ENCODE measurements at places on chromosomes 11 and 22.

DNA sequence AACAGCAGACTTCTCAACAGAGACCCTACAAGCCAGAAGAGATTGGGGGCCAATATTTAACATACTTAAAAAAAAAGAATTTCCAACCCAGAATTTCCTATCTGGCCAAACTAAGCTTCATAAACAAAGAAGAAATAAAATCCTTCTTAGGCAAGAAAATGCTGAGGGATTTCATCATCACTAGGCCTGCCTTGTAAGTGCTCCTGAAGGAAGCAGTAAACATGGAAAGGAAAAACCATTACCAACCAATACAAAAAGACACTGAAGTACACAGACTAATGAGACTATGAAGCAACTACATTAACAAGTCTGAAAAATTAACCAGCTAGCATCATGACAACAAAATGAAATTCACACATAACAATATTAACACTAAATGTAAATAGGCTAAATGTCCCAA lies 947.9 kb upstream of the CHORDC1 start:
- DNase-seq = no peak

GRCh38 chr11:118917481-118918127 lies 8.1 kb downstream of the BCL9L start:
- DNase-seq = peak; percentile 50

GRCh38 chr11:121270001-121270678 lies 22.4 kb upstream of the SC5D start:
- no peak for DNase-seq

DNA sequence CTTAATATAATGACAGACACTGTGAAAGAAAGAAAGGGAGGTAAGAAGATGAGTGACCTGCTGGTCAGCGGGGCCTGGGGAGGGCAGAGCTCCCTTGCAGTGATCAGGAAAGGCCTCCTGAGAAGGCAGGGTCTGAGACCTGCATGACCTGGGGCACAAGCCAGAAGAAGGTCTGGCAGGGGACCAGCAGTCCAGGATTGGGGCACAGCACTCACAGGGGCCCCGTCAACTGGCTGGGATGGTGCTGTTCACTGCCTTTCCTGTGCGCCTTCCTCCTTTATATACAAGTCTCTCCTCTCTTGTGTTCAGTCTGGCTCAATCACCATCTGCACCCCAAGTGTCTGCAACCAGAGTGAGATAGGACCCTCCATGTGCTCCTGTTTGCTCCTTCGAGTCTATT lies 22.2 kb upstream of the SCARF2 start:
- no peak for DNase-seq

DNA sequence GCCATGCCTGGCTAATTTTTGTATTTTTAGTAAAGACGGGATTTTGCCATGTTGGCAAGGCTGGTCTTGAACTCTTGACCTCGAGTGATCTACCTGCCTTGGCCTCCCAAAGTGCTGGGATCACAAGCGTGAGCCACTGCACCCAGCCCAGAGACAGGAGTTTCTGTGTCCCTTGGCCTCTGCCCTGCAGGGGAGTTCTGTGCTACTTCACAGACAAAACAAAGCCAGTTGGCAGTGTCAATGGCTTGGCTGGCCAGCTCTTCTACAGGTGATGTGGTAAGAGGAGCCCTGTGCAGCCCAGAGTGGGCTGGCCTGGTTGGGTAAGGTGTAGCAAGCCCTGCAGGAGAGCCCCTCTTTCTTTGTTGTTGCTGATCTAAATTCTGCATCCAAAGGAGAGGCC lies 60.5 kb upstream of the SHISAL1 start:
- DNase-seq = no peak

DNA sequence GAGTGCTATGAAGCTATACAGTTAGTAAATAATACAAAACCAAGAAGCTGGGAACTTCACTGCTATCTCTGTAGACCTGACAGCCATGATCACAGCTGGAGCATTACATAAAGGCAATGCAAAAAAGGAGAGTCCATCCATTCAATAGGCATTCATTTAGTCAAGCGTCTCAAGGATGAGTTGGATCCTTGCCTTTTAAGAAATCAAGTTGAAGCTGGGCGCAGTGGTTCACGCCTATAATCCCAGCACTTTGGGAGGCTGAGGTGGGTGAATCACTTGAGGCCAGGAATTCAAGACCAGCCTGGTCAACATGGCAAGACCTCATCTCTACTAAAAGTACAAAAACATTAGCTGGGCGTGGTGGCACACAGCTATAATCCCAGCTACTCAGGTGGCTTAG lies 48.1 kb upstream of the ALKBH3 start:
- no peak for DNase-seq

GRCh38 chr11:108775324-108775723 lies 110.5 kb downstream of the DDX10 start:
- DNase-seq = no peak

DNA sequence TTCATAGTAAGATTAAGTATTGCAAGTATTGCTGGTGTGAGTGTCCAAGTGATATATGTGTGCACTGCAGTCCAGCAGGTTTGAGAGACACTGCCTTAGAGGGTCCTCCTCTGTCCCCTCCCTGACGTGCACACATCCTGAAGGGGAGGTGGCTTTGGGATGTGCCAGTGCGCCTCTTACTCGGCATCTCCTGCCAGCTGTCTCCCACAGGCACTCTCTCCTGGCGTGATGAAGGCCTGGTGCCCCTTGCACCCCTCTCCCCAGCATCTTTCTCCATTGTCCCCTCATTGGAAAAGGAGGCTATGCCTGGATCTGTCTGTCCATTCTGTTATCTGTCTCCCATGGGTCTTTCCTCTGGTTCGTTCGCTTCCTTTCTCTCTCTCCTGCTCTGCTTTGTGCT lies 24.2 kb downstream of the GTPBP1 start:
- no peak for DNase-seq

DNA sequence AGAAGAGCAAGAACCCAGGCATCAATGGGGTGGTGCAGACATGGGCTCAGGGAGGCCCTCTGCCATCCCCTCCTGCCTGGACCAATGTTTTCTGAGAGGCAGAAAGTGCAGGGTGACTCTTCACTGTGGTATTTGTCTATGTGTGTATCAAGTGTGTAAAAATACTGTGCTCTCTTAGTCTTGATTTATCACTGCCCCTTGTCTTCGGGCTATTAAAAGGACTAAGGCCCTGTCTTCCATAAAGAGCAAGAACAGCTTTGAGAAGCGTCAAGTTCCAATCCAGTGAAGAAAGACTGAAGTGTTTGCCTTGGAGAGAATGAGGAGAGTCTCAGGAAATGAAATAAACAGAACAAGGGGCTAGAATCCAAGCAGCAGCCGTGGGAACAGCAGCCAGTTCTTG lies 14.4 kb downstream of the PRSS23 start:
- DNase-seq = no peak

DNA sequence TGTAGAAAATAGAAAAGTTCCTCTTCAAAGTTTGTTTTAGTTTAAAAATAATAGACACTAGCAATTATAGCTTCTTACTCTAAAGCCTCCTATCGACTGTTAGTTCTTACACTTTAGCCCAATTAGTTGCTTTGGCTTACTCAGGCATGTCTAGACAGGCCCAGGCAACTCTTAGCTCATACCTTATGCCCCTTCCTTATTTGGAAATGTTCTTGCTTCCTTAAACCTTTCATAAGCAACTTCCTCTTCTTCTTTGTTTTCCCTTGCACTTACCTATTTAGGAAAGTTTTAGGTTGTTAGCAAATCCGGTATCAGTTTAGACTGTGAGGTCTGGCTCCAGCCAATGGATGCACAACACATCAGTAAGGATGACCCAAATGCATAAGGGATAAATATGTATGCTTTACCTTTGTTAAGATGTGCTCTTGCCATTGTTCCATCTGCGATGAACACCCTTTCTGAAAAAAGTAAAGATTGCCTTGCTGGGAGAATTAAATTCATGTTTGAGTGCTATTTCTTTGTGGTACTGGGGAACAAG lies 1277.5 kb upstream of the CNTN5 start:
- no peak for DNase-seq

Data from amniotic stem cell (primary cell).